Amygdala (tissue), 56 donors: ENCODE measurements at places on chromosomes 13 and 19.

DNA sequence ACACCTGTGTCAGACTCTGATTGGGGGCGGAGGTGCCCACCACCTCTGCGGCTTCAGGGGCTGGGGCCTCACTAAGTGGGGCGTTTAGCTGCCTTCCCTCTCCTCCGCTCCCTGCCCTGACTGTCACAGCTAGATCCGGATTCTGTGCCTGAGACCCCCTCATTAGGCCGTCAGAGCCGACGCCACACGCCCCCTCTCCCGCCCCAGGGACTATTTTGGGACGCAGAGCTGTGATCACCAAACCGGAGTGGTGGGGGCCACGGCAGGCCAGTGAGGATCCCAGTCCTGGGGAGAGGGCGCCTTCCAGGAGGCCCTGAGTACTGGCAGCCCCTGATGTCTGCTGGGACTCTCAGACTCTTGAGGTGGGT lies 762 bp downstream of the KANK3 start:
- DNase-seq, result no peak

DNA sequence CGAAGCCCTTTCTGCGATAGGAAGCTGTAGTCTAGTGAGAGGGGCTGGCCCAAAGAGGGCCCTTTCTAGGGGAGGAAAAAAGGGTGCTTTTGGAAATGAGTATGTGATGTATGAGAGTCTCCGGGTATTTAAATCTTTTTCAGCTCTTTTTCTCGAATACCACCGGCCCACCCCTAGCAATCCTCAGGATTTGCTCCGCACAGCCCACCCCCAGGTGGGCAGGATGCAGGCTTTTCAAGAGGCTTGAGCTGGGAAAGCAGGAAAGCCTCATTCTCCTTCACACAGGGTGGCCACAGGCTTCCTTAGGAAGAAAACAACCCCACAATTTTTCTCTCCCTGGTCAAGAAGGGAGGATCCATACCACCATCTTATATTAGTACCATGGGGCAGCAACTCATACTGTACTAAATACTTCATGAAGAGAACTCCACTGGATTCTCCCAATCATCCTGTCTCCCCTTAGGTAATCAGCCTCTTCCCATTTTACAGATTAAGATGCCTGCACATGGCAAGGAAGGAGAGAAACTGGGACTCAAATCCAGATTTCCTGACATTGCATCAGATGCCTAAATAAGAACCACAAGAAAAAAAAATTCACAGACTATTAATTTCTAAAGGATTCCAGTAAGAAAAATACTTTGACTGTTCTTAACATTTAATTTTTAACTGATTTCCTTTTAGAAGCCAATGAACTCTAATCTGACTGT lies 84.4 kb downstream of the STK24 start:
- no peak for DNase-seq

DNA sequence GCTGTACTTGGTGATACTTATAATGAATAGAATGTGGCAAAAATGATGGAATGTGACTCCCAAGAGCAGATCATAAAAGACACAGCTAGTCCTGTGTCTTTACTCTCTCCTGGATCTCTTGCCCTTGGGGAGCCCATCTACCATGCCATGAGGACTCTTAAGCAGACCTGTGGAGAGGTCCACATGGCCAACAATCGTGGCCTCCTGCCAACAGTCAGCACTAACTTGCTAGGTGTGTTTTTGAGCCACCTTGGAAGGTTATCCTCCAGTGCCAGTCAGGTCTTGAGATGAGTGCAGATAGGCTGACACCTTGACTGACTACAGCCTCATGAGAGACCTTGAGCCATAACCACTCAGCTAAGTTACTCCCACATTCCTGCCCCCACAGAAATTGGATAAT lies 22.3 kb upstream of the GPR183 start:
- no peak for DNase-seq

- peak; percentile 55 for DNase-seq
Observed at GRCh38 chr13:101415358-101416174, 742 bp downstream of the NALCN start.

DNA sequence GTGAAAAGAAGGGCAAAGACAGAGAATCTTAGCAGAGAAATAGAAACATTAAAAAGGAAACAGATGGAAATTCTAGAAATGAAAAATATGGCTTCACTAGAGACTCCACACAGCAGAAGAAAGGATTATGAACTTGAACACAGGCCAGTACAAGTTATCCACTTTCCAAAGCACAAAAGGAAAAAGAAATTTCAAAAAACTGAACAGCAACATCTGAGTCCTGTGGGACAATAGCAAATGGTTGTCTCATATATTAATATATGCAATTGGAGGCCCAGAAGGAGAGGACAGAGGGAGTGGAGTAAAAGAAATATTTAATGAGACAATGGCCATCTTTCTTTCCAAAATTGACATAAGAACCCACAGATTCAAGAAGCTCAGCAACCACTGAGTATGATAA lies 141.7 kb upstream of the GJB6 start:
- no peak for DNase-seq

- DNase-seq, result no peak
Observed at GRCh38 chr19:28508666-28509065, 704.3 kb downstream of the UQCRFS1 start.

- DNase-seq, result no peak
Observed at GRCh38 chr19:48539503-48540096, 12.4 kb upstream of the SULT2B1 start.

DNA sequence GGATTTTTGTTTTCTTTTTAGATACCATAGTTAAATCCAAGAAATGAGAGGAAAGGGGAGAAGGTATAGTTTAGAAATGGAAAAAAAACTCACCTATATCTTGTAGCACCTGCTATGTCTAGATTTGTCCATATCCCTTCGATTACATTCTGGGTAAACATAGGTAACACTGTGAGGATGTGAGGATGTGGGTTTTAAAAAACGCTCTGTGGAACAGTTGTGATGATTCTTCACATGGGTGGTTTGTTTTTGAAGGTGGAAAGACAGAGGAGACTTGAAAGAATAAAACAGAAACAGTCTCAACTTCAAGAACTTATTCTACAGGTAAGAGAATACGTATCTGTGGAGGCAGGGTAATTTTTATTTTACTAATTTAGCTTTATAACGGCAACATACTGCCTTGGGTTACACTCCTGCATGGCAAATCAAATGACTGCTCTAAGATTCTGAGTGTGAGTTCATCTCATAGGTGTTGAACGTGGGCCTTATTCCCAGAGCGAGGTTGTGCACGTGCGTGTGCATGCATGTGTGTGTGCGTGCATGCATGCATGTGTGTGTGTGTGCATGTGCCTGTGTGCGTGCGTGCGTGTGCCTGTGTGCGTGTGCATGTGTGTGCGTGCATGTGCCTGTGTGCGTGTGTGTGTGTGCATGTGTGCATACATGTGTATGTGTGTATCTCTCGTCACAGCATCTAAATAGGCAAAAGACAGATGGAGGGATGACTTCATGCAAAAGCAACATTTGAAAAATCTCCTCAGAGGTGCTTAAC lies 23.5 kb downstream of the ATP4B start:
- DNase-seq, result no peak

- DNase-seq, result no peak
Observed at GRCh38 chr13:111874981-111875380, 192.0 kb upstream of the SOX1 start.

DNA sequence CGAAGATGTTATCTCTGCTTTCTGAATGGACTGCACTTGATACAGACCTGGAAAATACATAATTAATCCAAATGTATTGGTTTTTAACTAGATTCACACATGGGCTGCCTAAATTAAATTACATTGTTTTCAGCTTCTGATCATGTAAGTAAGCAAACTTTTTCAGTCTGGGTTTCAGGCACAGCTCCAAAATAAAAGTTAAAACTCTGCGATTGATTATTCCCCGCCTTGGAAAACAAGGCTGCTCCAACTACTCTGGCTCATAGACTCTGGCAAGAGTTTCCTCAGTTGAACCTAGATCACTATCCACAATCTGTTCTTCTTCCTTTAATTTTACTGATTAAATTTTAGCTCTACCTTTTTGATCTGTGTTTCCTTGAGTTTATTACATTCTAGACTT lies 526.0 kb upstream of the SPRY2 start:
- DNase-seq, result no peak

DNA sequence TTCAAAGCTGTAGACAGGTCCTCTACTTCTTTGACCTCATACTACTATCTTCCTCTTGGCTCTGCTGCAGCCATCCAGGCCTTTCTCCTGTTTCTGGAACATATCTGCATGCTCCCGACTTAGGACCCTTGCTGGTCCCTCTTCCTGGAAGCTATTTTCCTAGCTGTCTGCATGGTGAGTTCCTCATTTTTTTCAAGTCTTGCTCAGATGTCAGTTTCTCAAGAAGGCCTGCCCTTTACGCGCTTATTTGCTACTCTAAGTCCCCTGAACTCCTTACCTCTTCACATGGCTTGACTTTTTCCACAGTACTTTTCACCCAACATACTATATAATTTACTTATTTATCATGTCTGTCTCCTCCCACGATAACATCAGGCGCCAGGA lies 31.4 kb downstream of the DNAJC3 start:
- no peak for DNase-seq

GRCh38 chr19:50415661-50416033 lies 3.1 kb upstream of the SPIB start:
- DNase-seq, result no peak
